Cardiac muscle cell (in vitro differentiated cells and primary cell): ENCODE measurements at places on chromosomes 12 and 14. TPM values are rescaled to one million over a fixed set of nuclear protein-coding genes. Genes with fewer than 3 reads are reported as not detected.

CMA1 gene
- not detected in 2 replicates for total RNA-seq

DNA sequence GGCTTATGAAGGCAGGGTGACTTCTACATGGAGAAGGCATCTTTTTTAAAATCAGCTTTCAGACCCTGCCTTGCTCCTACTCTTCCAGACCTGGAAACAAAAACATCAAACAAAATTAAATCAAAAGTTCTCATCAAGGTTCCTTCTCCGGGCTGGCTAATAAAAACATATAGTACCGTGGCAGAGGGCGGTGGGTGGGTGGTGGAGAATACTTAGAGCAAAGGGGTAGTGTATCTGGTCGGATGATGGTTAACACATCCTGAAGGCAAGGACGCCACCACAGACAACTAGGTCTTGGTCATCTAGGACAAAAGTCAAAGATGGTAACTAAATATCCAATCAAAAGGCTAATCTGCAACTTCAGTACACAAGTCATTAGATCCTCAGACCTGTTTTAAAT, 1.8 kb downstream of the DAD1 start:
- H3K4me3 ChIP-seq: no peak overlapping the region
- DNase-seq: no peak
- no peaks in the 10 kb centered on the region for H3K36me3 ChIP-seq
- peaks cover 5% of the 10 kb centered on the region for H3K4me1 ChIP-seq

GRCh38 chr14:67477926-67478799, 10.4 kb downstream of the TMEM229B start:
- no peak overlapping the region for H3K4me3 ChIP-seq
- no peak overlapping the region for H3K27ac ChIP-seq
- H3K27me3 ChIP-seq: no peaks in the 10 kb centered on the region
- H3K36me3 ChIP-seq: no peaks in the 10 kb centered on the region
- DNase-seq: no peak
- H3K4me1 ChIP-seq: peaks cover under 1% of the 10 kb centered on the region

GRCh38 chr12:29113101-29113500, 36.0 kb upstream of the FAR2 start:
- H3K4me1 ChIP-seq: no peaks in the 10 kb centered on the region
- no peak for DNase-seq
- H3K27me3 ChIP-seq: no peaks in the 10 kb centered on the region
- H3K27ac ChIP-seq: no peak overlapping the region
- H3K4me3 ChIP-seq: no peak overlapping the region

GRCh38 chr14:69428289-69428998, 30.0 kb downstream of the SLC39A9 start:
- DNase-seq: no peak
- H3K36me3 ChIP-seq: peaks cover 14% of the 10 kb centered on the region
- H3K4me1 ChIP-seq: no peaks in the 10 kb centered on the region
- no peaks in the 10 kb centered on the region for H3K27me3 ChIP-seq

GRCh38 chr12:95393191-95393790, 80.7 kb upstream of the METAP2 start:
- no peak overlapping the region for H3K27ac ChIP-seq
- no peaks in the 10 kb centered on the region for H3K4me1 ChIP-seq
- DNase-seq: no peak
- no peaks in the 10 kb centered on the region for H3K27me3 ChIP-seq
